Activated T-helper 1 cell treated with anti-CD3 and anti-CD28 coated beads, Interleukin-2, amount 50 U/mL, for 16 hours (primary cell): ENCODE measurements at places on chromosomes 2 and 18.

- no peak for DNase-seq
Observed at GRCh38 chr2:241641631-241642030, 4.1 kb downstream of the ATG4B start.

DNA sequence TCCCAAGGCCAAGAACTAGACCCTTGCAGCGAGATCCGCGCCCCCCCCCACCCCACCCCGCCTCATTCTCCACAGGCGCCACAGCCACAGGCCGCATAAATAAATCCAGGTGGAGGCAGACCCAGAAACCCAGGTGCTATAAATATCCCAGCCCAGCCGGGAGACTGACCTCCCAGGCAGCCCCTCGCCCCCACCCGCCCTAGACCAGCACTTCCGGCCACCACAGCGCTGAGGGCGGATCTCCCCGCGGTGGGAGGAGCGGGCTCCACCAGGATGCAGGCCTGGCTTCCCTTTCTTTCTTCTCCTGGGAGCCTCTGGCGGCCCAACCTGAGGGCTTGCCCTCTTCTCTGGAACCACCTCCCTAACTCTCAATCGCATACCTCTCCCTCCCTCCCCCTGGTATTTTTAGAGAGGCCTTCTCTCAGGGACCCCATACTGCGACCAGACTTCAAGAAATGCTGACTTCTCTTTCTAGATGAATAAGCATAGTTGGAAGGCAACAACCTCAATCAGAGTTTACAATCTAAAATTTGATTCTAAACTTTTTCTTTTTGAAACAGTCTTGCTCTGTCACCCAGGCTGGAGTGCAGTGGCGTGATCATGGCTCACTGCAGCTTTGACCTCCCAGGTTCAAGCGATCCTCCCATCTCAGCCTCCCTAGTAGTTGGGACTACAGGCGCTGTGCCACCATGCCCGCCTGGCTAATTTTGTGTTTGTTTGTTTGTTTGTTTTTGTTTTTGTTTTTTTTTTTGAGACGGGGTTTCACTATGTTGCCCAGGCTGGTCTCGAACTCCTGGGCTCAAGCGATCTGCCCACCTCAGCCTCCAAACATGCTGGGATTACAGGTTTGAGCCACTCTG is 55.0 kb downstream of the PKDCC start:
- DNase-seq = no peak

DNA sequence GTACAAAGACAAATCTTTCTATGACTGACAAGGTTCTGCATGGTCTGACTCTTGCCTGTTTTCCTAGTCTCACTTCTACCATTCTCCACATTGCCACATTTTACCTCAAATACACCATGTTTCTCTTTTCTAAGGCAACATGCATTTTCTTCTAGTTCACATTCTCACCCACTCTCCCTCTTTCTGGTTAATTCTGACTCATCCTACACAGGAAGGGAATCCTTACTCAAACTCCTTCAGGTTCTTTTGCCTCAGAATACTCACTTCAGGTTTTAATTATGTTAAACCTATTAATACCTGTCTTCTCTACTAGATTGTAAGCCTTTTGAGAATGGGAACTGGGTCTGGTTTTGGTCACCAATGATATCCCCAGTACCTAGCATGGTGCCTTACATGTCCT is 47.2 kb downstream of the MAP2 start:
- DNase-seq = no peak

DNA sequence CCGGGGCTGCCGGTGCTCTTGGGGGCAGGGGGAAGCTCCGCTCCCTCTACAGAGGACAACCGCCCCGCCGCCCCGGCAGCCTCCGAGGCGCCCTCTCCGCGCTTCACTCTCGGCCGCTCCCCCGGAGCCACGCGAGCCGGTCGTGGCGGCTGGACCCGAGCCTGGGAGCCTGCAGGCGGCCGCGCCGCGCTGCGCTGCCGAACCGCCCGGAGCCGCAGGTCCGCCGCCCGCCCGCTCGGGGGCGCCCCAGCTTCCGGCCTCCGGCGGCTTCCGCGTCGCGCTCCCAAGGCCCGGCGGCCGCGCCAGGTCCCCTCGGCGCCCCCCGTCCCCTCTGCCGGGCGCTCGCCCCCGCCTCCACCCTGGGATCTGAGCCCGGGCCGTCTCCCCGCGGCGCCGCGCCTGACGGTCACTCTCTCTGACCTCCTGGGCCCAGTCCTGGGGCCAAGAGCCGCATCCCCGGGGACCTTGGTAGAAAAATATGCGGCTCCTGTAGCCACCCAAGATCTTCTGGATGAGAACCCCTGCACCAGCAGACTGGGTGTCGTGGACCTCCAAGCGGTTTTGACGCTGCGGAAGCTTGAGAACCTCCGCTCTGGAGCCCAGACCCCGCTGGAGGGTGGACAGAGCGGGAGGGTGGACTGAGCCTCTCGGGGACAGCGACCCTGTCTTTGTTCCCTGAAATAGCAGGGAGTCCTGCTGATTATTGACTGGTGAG is 44.3 kb downstream of the SERTAD2 start:
- DNase-seq = peak; percentile 35

GRCh38 chr18:62486290-62486964 is 36.4 kb upstream of the ZCCHC2 start:
- no peak for DNase-seq

DNA sequence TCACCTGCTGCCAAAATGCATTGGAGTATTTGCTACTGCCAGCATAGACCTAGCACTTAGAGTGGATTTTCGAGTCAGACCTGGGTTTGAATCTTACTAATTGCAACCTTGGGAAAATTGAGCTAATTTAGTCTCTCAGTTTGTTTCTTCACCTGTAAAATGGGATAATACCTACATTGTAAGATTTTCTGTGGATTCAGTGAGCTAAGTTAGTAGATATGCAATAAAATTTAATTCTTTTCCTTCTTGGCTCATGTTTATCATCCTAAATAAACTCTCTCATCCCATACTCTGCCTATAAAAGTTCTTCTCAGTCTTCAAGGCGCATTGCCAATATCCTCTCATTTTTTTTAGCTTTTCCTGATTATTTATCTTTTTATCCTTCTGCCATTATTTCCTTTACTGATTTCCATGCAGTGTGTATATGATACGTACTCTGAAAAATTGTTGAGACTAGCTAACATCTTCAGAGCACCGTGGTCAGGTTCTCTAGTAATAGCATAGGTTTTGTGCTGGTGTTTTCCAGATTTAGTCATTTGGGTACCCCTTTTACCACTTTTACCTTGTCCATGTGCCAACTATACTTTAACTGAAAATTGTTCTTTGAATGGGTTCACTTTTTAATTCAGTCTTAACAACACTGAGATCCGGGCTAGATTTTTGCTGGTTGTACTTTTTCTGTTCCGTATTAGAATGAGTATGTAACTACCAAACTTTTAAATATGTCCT is 7.3 kb downstream of the CEP192 start:
- no peak for DNase-seq

GRCh38 chr2:85619617-85620016 is 3.6 kb downstream of the USP39 start:
- no peak for DNase-seq

DNA sequence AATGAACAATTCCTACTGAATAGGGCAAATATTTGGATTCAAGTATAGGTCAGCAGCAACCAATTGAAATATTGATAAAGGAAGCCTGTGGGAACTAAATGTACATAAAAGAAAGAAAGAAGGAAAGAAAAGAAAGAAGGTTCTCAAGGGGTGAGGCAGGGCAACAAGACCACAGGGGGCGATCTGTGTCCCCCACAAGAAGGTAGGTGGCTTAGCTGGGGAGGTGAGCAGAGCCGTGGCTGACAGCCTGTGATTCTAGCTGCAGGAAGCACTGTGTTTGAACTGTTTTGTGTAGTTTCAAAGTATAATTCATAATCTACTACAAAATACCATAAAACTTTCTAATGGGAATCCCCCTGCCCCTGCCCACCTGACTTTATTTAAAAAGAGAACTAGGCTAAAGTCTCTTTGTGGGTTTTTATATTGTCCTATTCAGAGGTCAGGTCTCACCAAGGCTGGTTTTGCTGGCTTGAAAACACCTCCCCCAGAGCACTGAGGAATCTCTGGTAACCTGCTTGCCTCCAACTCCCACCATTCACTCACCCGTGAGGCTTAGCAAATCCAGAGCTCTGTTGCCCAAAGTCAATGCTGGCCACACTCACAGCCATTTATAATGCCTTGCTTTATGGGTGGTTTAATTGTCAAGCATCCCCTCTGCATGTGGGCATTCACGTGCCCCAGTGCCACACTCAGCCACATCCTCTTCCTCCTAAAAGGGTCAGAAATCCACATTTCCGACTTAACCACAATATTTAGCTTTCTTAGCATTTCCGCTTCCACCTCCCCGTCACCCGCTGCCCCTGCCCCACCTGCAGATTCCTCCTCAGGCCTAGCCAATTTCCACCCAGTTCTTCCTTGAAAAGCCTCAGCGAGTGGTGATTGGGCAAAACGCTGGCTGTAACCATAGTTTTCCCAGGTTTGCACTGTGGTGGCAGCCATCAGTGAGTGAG is 36.4 kb upstream of the LMAN1 start:
- no peak for DNase-seq

GRCh38 chr2:198283146-198283545 is 478.8 kb downstream of the PLCL1 start:
- no peak for DNase-seq

GRCh38 chr2:207281436-207281835 is 115.7 kb upstream of the KLF7 start:
- no peak for DNase-seq

DNA sequence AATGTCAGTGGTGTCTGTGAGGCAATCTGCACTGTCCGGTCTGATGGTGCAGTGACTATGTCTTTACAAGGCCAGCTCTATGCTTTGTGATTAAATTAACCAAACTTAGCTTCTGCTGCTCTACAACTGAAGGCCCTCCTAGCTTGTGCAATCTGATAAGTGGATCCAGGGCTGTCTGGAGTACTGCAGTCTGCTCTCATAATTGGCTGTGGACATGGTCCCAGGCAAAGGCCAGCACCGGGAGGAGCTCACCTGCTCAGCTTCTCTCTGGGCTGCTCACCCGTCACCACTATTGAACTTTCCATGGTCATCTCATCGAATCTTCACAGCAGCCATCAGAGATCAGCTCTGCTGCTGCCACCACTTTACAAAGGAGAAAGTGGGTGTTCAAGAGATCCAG is 13.0 kb upstream of the APCDD1 start:
- no peak for DNase-seq

- no peak for DNase-seq
Observed at GRCh38 chr2:181104512-181105115, 124.2 kb downstream of the UBE2E3 start.

- DNase-seq = no peak
Observed at GRCh38 chr18:58313491-58314032, 269.5 kb downstream of the NEDD4L start.

GRCh38 chr2:107428781-107429180 is 397.9 kb upstream of the RGPD4 start:
- no peak for DNase-seq

GRCh38 chr2:22729466-22729865 is 655.5 kb upstream of the KLHL29 start:
- no peak for DNase-seq

DNA sequence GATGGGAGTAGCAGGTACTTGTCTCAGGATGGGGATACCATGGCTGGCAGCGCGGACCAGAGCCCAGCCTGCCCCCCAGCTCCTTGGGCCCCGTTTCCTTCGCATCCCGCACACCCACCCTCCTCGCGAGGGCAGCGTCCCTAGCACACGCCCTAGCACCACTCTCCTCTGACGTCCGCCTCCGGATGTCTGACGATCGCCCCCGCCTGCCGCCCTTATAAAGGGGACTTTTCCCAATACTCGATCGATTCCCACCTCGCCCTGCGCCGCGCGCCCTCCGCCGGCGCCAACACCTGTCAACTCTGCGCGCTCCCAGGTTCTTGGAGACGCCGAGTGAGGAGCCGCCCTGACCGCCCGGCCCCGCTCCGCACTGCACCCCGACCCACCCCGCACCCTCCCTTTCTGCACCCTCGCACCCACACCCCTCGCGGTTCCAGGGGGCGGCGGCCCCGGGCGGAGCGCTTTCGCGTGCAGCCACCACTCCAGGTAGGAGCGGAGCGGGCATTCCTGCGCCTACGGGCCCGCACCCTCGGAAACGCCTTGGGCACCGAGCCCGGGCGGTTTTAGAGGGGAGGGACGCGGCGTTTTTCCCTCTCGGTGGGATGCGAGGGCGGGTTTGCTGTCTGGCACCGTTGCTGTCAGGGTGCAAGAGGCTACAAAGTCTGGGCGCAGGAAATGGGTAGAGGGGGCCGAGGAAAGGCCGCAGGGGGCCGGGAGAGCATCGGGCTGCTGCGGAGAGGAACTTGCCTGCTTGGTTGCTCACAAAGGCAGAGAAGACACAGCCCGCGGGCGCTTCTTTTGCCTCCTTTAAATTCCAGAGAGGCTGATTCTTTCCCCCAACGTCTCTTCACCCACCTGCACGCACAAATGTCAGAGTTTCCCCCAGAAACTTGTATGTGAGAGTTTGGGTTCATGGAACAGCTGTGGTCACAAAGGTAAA is at the start of gene SLC5A7:
Gene SLC5A7 (plus strand): TSS at position 247 of the 940 bp plus-strand sequence. CDS start 1,632 bp downstream, outside the sequence.
- DNase-seq = no peak

DNA sequence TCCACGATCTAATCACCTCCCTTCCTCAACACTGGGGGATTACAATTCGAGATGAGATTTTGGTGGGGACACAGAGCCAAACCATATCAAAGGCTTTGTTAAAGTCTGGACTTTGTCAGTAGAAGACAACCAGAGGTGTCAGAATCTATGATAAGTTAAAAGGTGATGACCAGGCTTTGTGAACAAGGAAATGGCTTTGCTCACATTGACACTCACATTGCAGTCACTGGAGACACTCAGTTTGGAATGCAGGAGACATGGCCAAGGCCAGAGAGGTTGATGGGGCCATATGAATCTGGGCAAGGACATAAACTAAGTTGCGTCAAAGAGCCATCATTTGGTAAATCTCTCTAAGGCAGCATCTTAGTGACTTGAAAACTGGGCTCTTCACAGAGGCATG is 678.2 kb upstream of the FSHR start:
- DNase-seq = no peak

DNA sequence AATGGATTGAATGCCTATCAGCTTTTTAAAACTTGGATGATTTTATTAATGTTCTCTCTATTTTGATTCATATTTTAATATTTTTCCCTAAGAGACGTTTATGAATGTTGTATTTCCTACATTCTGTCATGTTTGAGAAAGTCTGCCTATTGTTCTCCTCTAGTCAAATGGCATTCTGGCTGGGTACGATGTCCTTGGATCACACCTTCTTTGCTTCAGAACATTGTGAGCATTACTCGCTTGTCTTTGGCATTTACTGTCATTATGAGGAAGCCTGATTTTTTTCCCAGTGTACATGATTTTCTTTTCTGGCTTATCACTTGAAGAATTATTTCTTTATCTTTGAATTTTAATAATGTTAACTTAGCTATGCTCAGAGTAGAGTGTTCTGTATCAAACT is 78.4 kb downstream of the CDC42EP3 start:
- DNase-seq = no peak

DNA sequence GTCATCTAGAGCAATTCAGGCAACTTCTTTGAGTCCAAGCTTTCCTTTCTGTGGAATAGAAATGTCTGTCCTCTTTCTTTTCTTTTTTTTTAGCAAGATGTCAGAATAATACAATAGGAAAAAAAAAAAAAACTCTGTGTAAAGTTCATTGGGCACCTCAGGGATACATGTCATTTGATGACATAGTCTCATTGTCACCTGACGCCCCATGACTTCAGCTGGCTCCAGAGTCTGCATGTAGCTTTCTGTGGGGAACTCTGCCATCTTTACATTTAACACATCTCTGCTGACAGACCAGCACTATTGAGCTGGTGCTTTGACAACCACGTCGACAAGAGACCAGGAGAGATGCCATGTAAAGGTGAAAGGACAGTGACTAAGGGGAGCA is 172.5 kb upstream of the KLF7 start:
- DNase-seq = no peak
